Smooth muscle cell of bladder (primary cell): ENCODE measurements at places on chromosomes 4 and X. TPM values are rescaled to one million over a fixed set of nuclear protein-coding genes. Genes with fewer than 3 reads are reported as not detected.

Gene SLC7A11
- 42.3 and 69.1 TPM in 2 replicates for total RNA-seq

Gene ZDHHC15
- under 0.01 TPM in 2 replicates for total RNA-seq

Gene FAM53A
- 0.74 and 0.85 TPM in 2 replicates for total RNA-seq

Gene CT55
- not detected in 2 replicates for total RNA-seq

Gene PSMD10
- total RNA-seq, result 74.8 and 82.8 TPM in 2 replicates

Gene PFKFB1
- under 0.01 TPM in 1 of 2 replicates, not detected in the other for total RNA-seq

Gene HERC6
- 3.0 and 3.8 TPM in 2 replicates for total RNA-seq

Gene CT45A8
- not detected in 2 replicates for total RNA-seq

Gene MAGEE1
- 0.43 and 1.1 TPM in 2 replicates for total RNA-seq

Gene SOX3
- total RNA-seq, result not detected in 2 replicates

Gene SLITRK4
- total RNA-seq, result under 0.01 and 0.46 TPM in 2 replicates

Gene MAGEH1
- 36.7 and 38.1 TPM in 2 replicates for total RNA-seq

Gene NWD2
- not detected in 2 replicates for total RNA-seq

Gene FRMPD4
- total RNA-seq, result 2.4 and 2.6 TPM in 2 replicates

Gene CD38
- total RNA-seq, result under 0.01 and 0.14 TPM in 2 replicates

Gene PPEF2
- total RNA-seq, result not detected in 2 replicates

Gene HHIP
- under 0.01 and 0.43 TPM in 2 replicates for total RNA-seq

Gene RPA4
- total RNA-seq, result 0.71 and 0.74 TPM in 2 replicates

Gene USP17L19
- not detected in 2 replicates for total RNA-seq

Gene ABCB7
- 18.5 and 19.3 TPM in 2 replicates for total RNA-seq

Gene GABRB1
- 0.18 TPM in 1 of 2 replicates, not detected in the other for total RNA-seq

Gene UGT2B15
- not detected in 2 replicates for total RNA-seq

Gene NAA11
- not detected in 2 replicates for total RNA-seq

Gene AFP
- total RNA-seq, result 0.55 and 0.85 TPM in 2 replicates

Gene RAB39B
- 0.83 and 0.85 TPM in 2 replicates for total RNA-seq

Gene XAGE1B
- total RNA-seq, result not detected in 2 replicates

Gene TLR8
- not detected in 2 replicates for total RNA-seq

Gene SRPX
- 33.8 and 34.8 TPM in 2 replicates for total RNA-seq

Gene IL21
- not detected in 2 replicates for total RNA-seq
